ENCODE measurements at places on chromosomes 12 and 14. TPM values are rescaled to one million over a fixed set of nuclear protein-coding genes. Genes with fewer than 3 reads are reported as not detected.

DNA sequence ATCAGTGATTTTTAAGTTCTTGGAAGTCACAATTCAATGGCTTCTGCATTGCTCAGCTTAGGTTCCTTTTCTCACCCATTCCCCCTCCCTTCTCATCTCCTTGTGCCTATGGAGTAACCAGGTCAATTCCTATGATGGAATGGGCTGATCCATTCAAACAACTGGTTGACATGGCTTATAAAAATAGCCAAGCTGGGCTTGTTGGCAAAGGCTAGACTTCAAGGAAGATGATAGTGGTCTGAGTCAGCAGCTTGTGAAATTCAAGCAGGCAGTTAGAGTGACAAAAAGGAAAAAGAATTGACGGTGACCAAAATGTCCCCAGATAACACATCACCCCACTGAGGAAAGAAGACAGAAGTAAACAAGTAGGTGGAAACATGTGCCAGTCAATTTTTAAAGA is 119.9 kb upstream of the PCED1B start:
- no peaks in the 10 kb centered on the region for H3K27me3 ChIP-seq
- peaks cover 18% of the 10 kb centered on the region for H3K4me1 ChIP-seq
- H3K27ac ChIP-seq: no peak overlapping the region
- no peaks in the 10 kb centered on the region for H3K36me3 ChIP-seq

DNA sequence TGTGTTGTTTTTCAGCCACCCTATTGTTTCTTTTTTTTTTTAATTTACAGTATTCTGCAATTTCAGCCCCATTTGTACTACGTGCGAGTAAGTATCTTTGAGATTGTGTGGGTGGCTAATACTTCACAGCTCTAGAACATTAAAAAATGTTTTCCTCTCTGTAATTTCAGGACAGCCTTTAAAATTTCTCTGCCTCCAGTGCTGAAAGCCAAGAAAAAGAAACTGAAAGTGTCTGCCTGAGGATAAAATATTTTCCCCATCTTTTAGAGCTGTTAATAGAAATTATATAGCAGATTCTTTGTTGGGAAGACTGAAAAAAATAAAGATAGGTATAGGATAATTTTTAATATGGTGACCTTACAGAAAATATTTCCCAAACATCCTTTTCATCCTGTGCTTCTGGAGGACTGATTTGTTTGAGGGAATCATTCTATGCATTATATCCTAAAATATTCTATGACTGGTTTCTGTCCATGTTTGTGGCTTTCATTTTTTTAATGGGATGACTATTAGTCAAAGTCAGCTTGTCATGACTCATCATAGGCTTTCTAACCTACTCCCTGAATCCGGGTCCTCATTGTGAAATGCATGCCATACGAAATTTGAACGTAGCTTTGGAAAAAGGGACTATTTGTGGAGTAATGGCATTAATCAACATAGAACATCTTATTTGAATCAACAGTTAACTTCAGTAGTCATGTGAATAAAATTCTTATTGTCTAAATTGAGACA is 10.8 kb upstream of the TCTN2 start:
- H3K4me1 ChIP-seq: no peaks in the 10 kb centered on the region
- no peak for DNase-seq
- H3K27ac ChIP-seq: no peak overlapping the region
- H3K36me3 ChIP-seq: peaks cover 40% of the 10 kb centered on the region

The SCN8A gene
- 2.7 TPM for total RNA-seq

DNA sequence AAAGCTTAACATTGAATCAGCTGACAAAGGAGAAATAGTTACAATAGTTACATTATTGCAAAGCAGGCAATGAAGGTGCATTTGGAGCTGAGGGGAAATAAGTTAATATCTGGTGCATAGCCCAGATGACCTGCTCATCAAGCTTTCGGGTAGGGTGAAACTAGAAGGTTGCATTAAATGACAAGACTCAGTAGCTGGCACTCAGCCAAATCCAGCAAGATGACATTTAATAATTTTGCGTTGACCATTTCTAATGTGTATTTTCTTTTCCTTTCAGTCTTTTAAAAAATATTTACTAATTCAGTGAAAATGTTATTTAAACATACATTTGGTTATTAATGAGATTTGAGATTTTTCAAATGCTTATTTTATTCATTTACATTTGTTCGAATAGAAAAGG is 188.6 kb downstream of the SLC5A8 start:
- no peak overlapping the region for H3K4me3 ChIP-seq
- no peak overlapping the region for H3K27ac ChIP-seq
- no peaks in the 10 kb centered on the region for H3K27me3 ChIP-seq
- peaks cover 4% of the 10 kb centered on the region for H3K36me3 ChIP-seq
- DNase-seq: no peak

GRCh38 chr12:79685068-79685467 is 5.7 kb downstream of the PAWR start:
- H3K27me3 ChIP-seq: no peaks in the 10 kb centered on the region
- peaks cover 66% of the 10 kb centered on the region for H3K4me1 ChIP-seq
- H3K36me3 ChIP-seq: peaks cover 2% of the 10 kb centered on the region
- no peak for DNase-seq

The BIN2 gene
- 0.18 TPM for total RNA-seq

DNA sequence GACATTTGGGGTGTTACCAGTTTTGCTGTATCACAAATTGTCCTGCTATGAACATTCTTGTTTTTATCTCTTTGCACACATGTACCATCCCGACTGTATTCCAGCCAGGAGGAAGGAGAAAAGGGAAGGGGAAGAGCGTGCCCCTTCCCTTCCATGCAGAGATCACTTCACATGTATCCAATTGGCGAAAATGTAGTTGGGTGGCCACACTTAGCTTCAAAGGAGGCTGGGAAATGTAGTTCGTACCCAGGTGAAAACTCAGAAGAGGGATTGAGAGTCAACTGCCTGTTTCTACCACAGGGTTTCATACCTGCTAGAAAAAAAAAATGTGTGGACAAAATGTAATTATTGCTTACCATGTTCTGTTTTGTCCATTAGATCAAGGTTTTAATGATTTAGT is 189.1 kb upstream of the PELI2 start:
- H3K27ac ChIP-seq: no peak overlapping the region
- DNase-seq: no peak
- no peaks in the 10 kb centered on the region for H3K36me3 ChIP-seq
- H3K27me3 ChIP-seq: peaks cover 22% of the 10 kb centered on the region

The OLR1 gene
- 1.4 TPM for total RNA-seq

DNA sequence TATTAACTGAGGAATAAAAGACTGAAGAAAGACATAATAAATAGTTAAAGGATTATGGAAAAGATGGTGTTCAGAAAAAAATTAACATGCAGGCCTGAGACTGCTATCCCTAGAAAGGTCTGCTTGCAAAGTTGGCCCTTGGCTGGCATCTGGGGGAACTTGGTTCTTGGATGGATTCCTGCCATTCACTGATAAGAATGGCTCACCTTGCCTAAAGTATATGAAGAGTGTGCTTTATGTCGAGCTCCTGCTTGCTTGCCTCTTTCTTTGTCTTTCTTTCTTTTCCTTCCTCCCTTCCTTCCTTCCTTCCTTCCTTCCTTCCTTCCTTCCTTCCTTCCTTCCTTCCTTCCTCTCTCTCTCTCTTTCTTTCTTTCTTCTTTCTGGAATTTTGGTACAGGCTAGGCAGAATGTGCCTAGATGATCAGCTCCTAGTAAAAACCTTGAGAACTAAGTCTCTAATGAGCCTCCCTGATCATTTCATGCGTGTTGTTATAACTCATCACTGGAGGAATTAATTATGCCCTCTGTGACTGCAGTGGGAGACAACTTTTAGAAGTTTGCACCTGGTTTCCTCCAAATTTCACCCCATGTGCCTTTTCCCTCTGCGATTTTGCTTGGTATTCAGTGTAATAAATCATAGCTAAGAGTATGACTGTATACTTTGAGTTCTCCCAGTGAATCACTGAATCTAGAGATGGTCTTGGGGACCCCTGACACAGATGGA is 44.7 kb downstream of the IFT81 start:
- peaks cover 26% of the 10 kb centered on the region for H3K36me3 ChIP-seq
- DNase-seq: no peak
- no peaks in the 10 kb centered on the region for H3K27me3 ChIP-seq
- no peak overlapping the region for H3K4me3 ChIP-seq
- peaks cover 30% of the 10 kb centered on the region for H3K4me1 ChIP-seq
- peak overlapping the region; percentile 25 for H3K27ac ChIP-seq

DNA sequence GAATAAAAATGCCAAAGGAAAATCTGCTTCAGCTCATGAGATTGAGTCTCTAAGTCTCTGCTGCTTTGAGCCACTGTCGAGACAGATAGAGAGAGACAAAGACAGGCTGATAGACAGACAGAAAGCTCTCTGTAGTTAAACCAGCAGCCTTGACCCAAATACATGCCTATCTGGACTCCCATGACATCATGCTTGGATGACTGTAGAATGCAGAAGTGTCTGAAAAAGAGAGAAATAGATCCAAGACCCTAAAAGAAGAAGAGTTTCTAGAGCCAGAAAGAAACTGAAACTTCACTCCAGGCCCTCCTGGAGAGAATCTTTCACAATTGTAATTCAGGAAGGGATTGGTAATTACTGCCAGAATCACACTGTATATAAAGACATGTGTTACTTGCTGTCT is 122.6 kb upstream of the PLXNC1 start:
- no peaks in the 10 kb centered on the region for H3K4me1 ChIP-seq
- no peak overlapping the region for H3K4me3 ChIP-seq
- DNase-seq: no peak
- no peaks in the 10 kb centered on the region for H3K27me3 ChIP-seq
- peaks cover 11% of the 10 kb centered on the region for H3K36me3 ChIP-seq

DNA sequence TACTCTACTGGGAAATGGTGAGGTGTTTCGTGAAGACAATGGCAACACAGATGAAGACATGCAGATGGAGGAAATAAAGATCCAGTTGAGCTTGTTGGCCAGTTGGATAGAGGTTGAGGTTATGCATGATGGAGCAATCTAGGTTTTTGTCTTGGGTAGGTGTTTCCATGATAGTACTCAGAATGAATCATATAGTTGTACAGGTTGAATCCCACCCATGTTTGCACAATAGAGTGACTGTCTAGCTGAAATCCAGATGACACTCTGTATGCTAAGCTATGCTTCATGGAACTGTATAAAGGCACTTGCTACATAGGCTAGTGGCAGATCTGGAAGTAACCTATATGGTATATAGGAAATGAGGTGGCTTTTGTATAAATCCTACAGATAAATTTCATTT is 264.9 kb downstream of the NAV3 start:
- no peak overlapping the region for H3K27ac ChIP-seq
- DNase-seq: no peak
- H3K4me3 ChIP-seq: no peak overlapping the region
- peaks cover 3% of the 10 kb centered on the region for H3K36me3 ChIP-seq
- H3K4me1 ChIP-seq: peaks cover 17% of the 10 kb centered on the region

The LMO3 gene
- total RNA-seq: 0.53 TPM

The OASL gene
- total RNA-seq: 0.11 TPM

- no peak for DNase-seq
- peaks cover 42% of the 10 kb centered on the region for H3K4me1 ChIP-seq
- no peak overlapping the region for H3K4me3 ChIP-seq
- no peak overlapping the region for H3K27ac ChIP-seq
Observed at GRCh38 chr12:28100717-28101116, 89.5 kb upstream of the CCDC91 start.

The KRT6B gene
- not detected for total RNA-seq

The SERPINA3 gene
- 0.29 TPM for total RNA-seq

GRCh38 chr12:95605087-95605486 is 53.8 kb upstream of the USP44 start:
- H3K4me3 ChIP-seq: no peak overlapping the region
- no peaks in the 10 kb centered on the region for H3K36me3 ChIP-seq
- peaks cover 2% of the 10 kb centered on the region for H3K27me3 ChIP-seq
- DNase-seq: no peak
- H3K4me1 ChIP-seq: peaks cover 3% of the 10 kb centered on the region
- no peak overlapping the region for H3K27ac ChIP-seq

GRCh38 chr14:54394596-54394995 is 2.2 kb upstream of the CDKN3 start:
- no peak for DNase-seq
- H3K36me3 ChIP-seq: no peaks in the 10 kb centered on the region
- H3K27ac ChIP-seq: no peak overlapping the region
- no peaks in the 10 kb centered on the region for H3K27me3 ChIP-seq

- no peaks in the 10 kb centered on the region for H3K36me3 ChIP-seq
- peak overlapping the region; percentile 87 for H3K27ac ChIP-seq
- H3K4me3 ChIP-seq: peak overlapping the region; percentile 88
Observed at GRCh38 chr14:102590667-102591099, 1.8 kb upstream of the RCOR1 start.

The GPRC5D gene
- total RNA-seq: not detected

The C1QL4 gene
- total RNA-seq: 0.20 TPM

DNA sequence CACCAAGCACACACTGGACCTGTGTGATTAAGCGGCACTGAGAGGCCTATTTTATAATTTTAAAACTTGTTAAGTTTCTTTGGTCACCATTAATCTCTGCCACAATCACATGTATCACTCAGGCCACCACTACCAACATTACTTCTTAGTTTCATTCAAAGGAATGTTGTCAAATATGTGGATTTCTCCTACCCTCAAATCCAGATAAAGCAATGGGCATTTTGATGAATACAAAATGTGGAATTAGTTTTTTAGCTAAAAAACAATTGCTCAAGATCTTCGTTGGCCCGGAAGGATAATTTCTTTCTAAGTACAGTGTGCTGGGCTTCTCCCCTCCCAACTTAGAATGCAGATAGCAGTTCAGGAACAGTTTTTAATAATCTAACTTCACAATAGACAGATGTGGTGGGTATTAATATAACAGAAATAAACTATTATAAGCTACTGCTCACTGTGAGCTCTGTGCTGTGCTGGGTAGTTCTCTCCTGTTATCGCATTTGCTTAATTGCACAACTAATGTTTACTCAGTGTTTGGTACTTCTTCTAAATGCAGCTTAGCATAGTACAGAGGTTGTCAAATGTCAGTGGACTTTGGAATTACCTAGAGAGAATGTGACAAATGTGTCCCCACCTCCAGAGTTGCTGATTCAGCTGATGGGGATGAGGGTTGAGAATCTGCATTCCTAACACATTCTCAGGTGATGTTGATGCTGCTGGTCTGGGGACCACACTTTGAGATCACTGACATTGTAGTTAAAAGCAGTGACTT is 266.7 kb upstream of the AMIGO2 start:
- H3K4me3 ChIP-seq: no peak overlapping the region
- DNase-seq: no peak
- H3K27me3 ChIP-seq: no peaks in the 10 kb centered on the region
- H3K27ac ChIP-seq: no peak overlapping the region
- no peaks in the 10 kb centered on the region for H3K36me3 ChIP-seq
- H3K4me1 ChIP-seq: no peaks in the 10 kb centered on the region

The PRR13 gene
- 76.2 TPM for total RNA-seq

- H3K36me3 ChIP-seq: peaks cover 4% of the 10 kb centered on the region
- DNase-seq: no peak
- no peak overlapping the region for H3K4me3 ChIP-seq
- H3K27ac ChIP-seq: peak overlapping the region; percentile 5
- H3K27me3 ChIP-seq: no peaks in the 10 kb centered on the region
Observed at GRCh38 chr14:35295845-35296161, 3.6 kb downstream of the PSMA6 start.

DNA sequence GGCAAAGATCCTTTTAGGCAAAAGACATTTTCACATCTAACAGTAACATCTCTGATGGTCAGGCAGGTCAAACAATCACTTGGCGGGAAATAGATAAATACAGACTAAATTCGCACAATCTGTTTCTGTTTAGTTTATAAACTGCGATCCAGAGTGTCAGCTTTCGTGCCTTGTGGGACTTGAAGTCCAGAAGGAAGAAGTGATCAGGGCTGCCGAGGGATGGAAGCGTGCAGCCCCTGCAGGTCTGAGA is 245 bp upstream of the BRMS1L start:
- peak overlapping the region; percentile 76 for H3K4me3 ChIP-seq
- DNase-seq: no peak
- peaks cover 3% of the 10 kb centered on the region for H3K27me3 ChIP-seq
- H3K36me3 ChIP-seq: no peaks in the 10 kb centered on the region
